ENCODE measurements at places on chromosomes 16 and 17.

- no peak for DNase-seq
Observed at GRCh38 chr17:49965524-49965909, 3.5 kb upstream of the DLX4 start.

DNA sequence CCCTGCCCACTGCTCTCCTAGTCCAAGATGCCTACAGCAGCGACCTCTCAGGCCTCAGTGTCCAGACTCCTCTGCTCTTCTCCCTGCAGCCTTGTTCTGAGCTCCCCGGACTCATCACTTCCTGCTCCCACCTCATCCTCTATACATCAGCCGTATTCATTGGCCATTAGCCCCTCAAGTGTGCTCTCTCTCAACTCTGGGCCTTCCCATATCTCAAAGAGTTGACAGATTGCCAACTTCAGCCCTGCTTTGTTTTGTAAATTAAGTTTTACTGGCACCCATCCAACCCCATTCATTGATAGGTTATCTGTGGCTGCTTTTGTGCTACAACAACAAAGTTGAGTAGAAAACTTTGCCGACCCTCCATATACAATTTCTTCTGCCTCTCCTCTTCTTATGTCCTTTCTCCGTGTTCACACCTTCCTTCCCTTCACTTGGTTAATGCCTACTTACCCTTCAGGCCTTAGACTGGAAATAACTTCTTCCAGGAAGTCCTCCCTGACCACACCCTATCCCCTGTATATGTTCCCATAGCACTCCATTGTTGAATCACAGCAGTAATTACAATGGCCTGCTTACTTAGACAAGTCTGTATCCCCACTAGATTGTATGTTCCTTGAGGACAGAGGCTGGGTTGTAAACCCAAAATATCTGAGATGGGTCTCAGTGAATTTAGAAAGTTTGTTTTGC lies 63.4 kb upstream of the TANC2 start:
- DNase-seq, result no peak

DNA sequence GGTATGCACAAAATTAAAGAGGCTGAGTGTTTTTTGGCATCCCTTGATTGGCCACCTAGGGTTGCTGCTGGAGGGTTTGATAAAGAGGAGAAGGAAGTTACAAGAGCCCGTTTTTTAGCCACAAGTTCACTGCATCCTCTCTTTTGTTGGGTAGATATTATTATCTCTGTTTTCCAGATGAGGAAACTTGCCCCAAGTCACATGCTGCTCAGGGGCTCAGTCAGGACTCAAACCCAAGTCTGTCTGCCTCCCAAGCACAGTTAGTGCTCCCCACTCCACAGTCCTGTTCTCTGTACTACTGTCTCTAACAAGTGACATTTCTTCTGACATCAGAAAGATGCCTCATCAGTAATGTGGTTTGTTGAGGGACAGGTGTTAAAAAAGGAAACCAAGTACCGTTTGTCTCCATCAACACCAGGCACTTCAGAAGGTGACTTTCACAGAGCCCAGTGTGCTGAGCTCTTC lies 1.4 kb downstream of the NT5M start:
- no peak for DNase-seq

DNA sequence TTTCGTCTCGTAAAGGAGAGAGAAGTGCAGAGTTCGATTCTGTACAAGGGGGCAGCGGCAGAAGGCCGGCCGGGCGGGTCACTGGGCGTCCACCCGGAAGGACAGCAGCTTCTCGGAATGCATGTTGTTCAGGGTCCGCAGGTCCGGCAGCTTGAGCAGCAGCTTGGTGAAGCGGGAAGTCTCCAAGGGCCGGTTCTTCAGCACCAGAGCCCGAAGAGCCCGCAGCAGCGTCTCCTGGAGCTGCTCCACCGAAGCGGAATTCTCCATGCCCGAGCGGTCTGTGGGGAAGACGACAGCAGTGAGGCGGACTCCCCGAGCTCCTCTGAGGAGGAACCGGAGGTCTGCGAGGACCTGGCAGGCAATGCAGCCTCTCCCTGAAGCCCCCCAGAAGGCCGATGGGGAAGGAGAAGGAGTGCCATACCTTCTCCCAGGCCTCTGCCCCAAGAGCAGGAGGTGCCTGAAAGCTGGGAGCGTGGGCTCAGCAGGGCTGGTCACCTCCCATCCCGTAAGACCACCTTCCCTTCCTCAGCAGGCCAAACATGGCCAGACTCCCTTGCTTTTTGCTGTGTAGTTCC lies 7.3 kb downstream of the NR1D1 start:
- DNase-seq, result no peak

- DNase-seq, result no peak
Observed at GRCh38 chr16:22348291-22348690, 26.1 kb downstream of the CDR2 start.

DNA sequence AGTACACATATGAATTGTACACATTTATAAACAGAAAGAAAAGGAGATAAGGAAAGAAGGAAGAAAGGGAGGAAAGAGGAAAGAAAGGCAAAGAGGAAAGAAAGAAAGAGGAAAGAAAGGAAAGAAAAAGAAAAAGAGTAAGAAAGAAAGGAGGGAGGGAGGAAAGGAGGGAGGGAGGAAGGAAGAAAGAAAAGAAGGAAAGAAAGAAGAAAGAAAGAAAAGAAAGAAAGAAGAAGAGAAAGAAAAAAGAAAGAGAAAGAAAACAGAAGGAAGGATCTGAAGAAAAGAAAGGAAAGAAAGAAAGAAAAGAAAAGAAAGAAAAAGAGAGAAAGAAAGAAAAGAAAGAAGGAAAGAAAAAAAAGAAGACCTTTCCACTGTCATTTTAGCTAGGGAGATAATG lies 571.4 kb upstream of the SALL1 start:
- no peak for DNase-seq

DNA sequence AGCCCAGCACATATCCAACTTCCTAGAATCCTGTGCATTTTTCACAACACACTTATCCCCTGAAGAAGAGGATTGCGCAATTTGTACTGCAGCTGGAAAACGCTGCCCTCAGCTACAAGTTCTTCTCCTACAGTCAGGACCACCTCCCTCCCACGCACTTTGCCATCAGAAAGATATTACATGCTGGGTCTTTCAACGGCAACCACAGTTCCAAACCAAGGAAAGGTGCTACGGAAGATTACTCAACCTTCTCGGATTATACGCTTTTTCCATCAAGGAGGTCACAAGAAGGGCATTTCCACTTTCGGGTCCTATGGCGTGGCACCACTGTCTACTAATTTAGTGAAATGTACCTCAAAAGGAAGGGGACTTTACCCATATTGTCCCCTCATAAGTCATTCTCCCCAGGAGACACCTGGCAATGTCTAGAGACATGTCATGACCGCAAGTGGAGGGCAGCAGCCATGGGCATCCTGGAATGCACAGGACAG lies 35.2 kb downstream of the USP7 start:
- DNase-seq, result no peak

GRCh38 chr17:58531661-58532554 lies 17.5 kb upstream of the MTMR4 start:
- no peak for DNase-seq

GRCh38 chr17:81256616-81257015 lies 17.5 kb downstream of the NDUFAF8 start:
- no peak for DNase-seq

DNA sequence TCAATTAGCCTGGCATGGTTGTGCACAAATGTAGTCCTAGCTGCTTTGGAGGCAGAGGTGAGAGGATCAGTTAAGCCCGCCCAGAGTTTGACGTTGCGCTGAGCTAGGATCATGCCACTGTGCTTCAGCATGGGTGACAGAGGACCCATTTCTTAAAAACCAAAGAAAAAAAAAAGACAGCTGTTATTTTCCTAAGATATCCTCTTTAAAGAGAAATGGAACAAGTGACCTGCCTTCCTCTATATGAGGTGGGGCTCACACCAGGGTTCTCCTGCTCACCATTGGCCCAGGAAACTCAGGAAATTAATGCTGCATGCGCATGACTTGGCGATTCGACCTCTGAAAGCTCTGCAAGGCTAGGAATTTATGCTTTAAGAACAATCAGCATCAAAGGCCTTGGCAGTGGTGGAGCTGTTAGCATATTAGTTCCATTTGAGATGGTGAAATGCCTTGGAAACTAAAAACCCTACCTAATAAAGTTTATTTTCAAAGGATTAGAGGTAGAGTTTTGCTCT lies 108.3 kb downstream of the RBFOX1 start:
- DNase-seq, result no peak

DNA sequence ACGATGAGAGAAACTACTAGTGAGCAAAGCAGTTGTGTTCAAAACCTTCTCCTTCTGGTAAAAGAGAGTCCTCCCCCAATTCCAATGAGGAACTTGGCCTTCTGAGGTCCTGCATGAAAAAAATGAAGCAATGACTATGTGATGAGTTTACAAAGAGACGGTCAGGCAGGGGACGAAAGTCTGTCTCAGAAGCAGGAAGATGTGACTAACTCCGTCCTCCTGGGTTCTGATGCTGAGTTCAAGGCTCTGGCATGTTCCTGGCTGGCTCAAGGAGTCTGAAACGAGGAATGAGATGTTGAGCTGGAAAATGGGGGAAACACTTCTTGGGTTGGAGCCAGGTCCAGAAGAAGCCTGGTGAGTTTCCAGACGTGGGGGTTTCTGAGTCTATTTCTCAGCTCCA lies 129.6 kb downstream of the CPPED1 start:
- DNase-seq, result no peak

GRCh38 chr17:79862771-79863440 lies 23.7 kb upstream of the CBX4 start:
- no peak for DNase-seq

- DNase-seq, result no peak
Observed at GRCh38 chr17:32558997-32559650, 72.3 kb downstream of the CDK5R1 start.

DNA sequence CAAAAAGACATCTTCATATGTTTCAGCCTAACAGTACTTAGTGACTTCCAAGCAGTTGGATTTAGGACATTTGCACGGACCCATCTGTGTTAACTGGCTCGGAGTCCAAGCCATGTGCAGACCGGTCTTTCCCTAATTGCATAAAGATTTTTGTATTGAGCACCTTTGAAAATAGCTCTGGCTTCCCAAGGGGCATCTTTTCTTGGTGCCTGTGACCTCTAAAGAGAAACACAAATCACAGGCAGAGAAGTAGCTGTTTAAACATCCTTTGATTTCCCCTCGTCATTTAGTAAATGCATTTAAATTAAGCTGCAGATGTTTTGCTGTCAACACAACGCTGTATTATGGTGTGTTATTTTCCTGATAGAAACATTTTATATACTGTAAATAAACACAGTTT lies 288.2 kb upstream of the SALL1 start:
- DNase-seq, result no peak

DNA sequence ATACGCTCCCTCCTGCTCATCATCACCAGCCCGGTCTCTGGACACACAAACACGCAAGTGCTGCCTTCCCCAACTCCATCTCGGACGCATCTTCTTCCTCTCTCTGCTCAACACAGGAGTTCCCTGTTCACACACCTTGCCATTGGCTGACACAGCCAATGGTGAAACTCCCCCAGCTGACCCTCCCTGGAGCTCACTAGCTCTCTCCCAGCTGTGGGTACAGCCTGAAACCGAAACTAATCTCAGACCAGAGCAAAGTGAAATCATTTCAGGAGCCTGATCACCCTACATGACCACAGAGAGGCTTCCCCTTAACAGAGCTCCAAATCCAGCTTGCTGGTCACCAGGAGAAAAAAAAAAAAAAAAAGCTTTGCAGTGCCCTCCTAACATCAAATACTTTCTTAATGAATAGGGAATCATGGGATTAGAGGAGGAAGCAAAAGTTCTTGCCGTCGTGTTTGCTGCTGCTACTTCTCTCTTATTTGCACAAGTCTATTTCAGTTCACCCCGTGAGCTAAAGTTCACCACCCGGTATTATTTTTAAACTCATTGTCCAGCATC lies 8.3 kb downstream of the CUEDC1 start:
- DNase-seq, result peak; percentile 19

- no peak for DNase-seq
Observed at GRCh38 chr17:74677558-74678466, 34.9 kb downstream of the CD300LF start.

- DNase-seq, result peak; percentile 66
Observed at GRCh38 chr17:40598619-40599467, 33.6 kb upstream of the CCR7 start.

GRCh38 chr17:80103449-80104085 lies 2.2 kb downstream of the GAA start:
- no peak for DNase-seq

GRCh38 chr17:7167832-7168231 lies 11.3 kb downstream of the ASGR1 start:
- no peak for DNase-seq

GRCh38 chr16:50393416-50393815 lies 24.6 kb upstream of the BRD7 start:
- DNase-seq, result no peak

DNA sequence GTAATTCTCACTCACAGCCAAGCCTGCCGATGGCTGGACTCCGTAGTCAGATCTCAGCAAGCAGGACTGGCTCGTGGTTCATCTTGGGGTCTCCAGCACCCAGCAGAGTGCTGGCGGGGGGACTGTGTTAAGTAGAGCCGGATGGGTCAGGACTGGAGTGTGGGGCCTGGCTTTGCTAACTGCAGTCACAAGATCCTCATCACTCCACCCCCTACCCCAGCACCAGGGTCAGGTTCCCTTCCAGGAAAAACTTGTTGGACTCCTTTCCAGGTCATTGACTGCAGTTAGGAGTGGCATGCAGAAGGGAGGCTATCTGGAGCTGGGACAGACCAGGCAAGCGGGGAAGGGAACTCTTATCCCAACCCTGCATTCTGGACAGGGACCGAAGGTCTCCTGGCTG lies 6.0 kb downstream of the CIITA start:
- no peak for DNase-seq

DNA sequence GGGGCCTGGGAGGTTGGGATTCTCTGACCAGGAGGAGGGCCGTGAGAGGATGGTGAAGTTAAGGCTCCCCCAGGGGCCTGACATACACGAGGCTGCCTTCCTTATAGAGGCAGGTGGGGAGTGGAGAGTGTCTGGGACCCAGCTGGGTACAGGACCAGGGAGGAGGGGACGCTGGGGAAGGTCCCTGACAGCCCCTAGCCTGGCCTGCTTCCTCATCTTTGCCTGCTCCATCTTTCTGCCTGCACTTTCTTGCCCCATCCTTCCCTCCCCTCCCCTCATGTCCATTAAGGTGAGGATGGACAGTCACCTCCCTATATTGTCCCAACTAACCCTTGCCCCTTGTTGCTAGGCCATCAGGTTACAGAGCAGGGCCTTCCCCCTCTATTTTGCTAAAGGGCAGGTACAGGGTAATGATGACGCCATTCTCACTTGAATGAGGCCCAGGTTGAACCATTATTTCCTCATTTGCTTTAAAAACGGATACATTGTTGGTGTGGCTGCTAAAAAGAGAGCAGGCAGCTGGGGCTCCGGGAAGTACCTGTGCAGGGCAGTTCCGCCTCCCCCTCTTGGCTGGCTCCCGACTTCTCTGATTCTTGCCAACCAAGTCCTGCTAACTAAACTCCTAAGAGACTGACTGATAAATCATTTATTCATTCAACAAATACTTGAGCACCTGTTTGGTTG lies 1.3 kb downstream of the C17orf99 start:
- DNase-seq, result no peak
